ENCODE measurements at places on chromosomes 7 and 10.

DNA sequence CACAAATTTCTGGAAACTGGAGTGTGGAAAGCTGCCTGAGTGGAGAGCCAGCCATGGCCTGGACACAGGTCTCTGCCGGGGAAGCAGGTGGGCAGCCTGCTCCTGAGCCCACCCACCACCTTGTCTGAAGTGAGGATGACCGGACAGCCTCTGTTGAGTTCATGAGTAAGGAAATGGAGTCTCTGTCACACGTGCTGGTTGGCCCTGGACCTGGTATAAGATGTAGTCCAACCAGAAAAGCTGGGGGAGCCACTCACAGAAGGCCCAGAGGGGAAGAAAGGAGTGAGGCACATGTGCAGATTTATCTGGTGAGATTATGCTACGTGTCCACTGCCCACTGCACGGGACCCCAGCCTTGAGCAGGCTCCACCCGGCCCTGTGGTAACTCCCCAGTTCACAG is 383.5 kb downstream of the GRID1 start:
- no peak for DNase-seq

- no peak for DNase-seq
Observed at GRCh38 chr7:151705636-151706276, 171.2 kb downstream of the PRKAG2 start.

DNA sequence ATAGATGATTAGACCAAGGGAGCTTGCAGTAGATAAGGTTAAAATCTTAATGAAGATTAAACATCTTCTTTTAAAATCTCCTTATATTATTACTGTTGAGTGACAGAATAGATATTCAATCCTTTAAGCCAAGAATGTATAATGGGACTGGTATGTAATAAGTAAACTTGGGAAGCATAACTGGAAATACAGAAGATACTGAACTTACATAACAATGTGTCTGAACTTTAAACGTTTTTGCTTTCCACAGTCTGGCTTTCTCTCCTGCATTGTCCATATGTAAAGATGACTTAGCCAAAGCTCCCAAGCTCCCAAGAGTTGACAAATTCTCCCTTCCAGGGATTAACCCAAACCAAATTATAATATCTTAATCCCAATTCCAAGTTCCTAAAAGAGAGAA is 129.8 kb downstream of the KCND2 start:
- DNase-seq, result no peak

- DNase-seq, result no peak
Observed at GRCh38 chr7:143967398-143967797, 12.8 kb downstream of the OR2F1 start.

GRCh38 chr10:103512591-103513379 is 19.3 kb downstream of the NEURL1 start:
- DNase-seq, result no peak

DNA sequence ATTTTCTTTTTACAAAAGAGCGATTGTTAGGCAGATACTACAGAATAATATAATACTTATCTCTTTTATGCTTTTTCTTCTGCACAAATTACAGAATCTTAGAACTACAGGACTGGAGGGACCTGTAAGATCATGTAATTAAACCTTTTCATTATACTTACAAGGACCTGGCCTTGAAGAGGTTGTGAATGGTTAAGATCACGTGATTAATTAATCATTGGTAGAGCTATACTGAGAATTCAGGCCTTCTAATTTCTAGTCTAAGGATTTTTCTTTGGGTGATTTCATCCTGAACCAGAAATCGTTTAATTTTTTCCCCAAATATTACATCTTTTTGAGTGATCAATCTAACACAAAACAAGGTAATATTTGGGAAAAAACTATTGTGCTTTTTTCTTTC is 163.8 kb upstream of the SLC26A5 start:
- DNase-seq, result no peak

DNA sequence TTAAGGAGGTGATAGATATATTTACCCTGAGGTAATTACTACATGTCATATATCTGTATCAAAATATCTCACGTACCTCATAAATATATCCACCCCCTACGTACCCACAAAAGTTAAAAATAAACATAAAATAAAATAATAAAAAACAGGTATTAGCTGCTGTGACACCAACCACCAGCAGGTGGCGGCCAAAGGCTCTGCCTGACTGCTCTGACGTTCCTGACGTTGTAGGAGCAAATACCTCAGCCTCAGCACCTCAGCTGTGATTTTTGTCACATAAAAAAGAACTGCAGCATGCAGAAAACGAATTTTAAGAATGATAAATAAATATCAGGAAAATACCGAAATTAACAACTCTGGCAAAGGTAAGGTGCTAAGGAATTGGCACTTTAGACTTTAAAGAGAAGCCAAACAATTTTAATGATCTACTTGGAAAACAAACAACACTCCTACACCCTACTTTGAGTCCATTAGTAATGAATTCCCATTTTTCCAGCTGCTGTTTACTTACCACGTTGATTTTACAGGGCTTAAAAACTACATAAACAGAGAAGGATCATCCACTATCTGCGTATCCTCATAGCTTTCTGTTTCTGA is 125.4 kb upstream of the TARP start:
- DNase-seq, result peak; percentile 16

- no peak for DNase-seq
Observed at GRCh38 chr7:42479452-42479815, 242.4 kb upstream of the GLI3 start.

DNA sequence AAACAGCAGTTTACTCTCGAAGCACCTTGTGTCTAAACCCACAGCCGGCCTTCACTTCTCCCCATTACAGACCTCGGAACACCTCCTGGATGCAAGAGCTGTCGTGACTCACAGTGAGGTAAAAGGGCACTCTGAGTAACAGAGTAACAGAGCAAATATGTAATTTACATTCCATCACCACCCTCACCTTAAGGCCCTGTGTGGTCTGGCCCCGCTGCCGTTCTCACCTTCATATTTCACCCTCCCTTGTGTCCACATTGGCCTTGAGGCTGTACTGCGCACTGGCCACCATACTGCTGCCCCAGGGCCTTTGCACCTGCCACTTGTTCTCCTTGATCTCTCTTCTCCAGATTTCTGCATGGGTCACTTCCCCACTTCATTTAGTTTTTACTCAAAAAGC is 12.6 kb downstream of the FFAR4 start:
- DNase-seq, result no peak

- DNase-seq, result no peak
Observed at GRCh38 chr10:123150271-123150985, 2.5 kb downstream of the HMX2 start.

DNA sequence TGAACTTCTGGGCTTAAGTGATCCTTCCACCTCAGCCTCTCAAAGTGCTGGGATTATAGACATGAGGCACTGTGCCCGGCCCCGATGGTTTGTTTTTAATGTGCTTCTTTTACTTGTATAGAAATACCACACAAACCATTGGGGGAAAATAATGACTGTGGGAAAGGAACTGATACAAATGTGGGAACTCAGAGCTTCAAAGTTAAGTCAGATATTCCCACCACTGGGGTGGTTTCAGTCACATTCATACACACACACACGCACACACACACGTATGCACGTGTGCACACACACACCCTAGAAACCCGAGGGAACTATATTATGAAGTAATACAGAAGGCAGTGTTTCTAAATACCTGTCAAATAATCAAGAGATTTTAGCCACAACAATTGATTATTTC is 17.0 kb downstream of the CPA4 start:
- no peak for DNase-seq

- DNase-seq, result no peak
Observed at GRCh38 chr7:41930538-41931262, 227.8 kb upstream of the INHBA start.

- no peak for DNase-seq
Observed at GRCh38 chr7:123734498-123734897, 14.3 kb downstream of the WASL start.

- no peak for DNase-seq
Observed at GRCh38 chr10:110222641-110223297, 15.4 kb downstream of the MXI1 start.

- no peak for DNase-seq
Observed at GRCh38 chr10:81179805-81180452, 642.2 kb downstream of the SH2D4B start.

GRCh38 chr10:51617576-51618235 is 81.7 kb downstream of the CSTF2T start:
- no peak for DNase-seq

DNA sequence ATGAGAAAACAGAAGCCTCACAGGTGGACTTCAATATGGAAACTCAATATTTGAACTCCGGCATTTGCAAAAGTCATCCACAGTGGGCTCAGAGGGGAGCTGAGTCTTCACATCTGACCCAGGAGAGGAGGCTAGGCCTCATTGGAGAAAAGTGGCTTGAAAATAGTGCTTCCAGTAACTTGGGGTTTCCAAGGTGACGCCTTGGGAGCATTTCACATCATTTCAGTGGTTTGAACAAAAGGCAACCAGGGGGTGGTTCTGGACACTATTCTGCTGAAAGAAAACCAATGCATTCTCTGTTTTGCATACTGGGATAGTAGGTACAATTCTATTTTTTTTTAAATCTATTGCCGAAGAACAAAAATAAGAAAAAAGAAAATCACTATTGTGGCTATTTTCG is 599.2 kb upstream of the POM121L12 start:
- no peak for DNase-seq

- DNase-seq, result no peak
Observed at GRCh38 chr10:34780818-34781380, 34.2 kb downstream of the PARD3 start.

- DNase-seq, result no peak
Observed at GRCh38 chr10:59913547-59914237, 7.3 kb upstream of the CCDC6 start.

GRCh38 chr7:36659172-36659516 is 65.2 kb downstream of the AOAH start:
- no peak for DNase-seq

GRCh38 chr10:18044976-18045720 is 93.4 kb downstream of the SLC39A12 start:
- DNase-seq, result no peak

DNA sequence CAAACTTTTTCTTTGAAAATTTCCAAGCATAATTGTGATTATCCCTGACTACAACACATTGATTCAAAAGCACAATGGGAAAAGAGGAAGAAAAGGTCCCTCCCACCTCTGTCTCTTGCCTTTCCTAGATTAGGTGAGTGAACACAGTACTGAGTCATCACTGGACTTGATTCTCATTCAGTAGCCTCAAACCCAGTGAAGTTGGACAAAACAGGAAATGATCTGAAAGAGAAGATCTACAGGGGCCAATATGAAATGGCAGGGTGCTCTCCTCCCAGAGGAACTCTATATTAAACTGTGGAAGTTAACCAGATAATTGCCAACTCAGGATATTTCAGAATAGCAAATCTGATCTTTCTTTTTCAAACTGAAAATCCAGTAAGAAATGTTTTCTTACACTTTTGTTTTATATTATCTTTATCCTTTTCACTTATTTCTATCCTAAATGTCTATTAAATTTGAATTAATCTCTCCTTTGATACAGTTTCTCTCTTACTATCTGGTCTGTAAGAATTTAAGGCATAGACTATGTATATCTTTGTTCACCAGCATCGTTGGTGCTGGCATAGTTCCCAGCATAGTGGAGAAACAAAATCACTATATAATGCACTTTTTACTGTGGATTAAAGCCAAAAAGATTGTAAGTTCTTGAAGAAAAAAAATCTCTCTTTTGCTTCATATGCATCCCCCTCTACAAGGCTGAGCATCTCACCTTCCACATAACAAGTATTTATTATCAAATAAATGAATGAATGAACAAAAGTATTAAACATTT is 41.4 kb upstream of the IKZF1 start:
- no peak for DNase-seq

- DNase-seq, result no peak
Observed at GRCh38 chr10:72389716-72390115, 35.0 kb upstream of the DNAJB12 start.

- no peak for DNase-seq
Observed at GRCh38 chr10:130427216-130427722, 291.1 kb downstream of the GLRX3 start.

DNA sequence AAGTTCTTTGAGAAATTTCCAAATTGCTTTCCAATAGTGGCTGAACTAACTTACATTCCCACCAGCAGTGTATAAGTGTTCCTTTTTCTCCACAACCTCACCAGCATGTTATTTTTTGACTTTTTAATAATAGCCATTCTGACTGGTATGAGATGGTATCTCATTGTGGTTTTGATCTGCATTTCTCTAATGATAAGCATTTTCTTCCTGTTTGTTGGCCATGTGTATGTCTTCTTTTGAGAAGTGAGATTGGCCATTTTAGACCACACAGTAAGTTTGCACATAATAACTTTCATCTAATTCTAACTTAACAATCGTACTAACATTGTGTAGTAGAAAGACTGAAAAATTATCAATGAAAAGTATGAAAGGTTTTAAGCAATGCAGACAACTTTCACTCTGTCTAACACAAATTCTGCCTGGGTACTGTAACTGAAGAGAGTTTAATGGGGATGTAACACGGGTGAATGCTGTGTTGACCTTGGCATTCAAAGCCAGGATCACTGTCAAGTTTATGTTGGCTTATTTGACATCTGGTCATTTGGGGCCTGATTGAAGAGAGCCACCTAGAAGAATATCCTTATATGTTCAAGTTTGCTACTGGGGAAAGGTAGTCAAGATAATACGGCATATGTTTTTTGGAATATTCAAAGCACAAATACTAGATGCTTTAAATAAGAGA is 50.4 kb downstream of the FAM171A1 start:
- no peak for DNase-seq

DNA sequence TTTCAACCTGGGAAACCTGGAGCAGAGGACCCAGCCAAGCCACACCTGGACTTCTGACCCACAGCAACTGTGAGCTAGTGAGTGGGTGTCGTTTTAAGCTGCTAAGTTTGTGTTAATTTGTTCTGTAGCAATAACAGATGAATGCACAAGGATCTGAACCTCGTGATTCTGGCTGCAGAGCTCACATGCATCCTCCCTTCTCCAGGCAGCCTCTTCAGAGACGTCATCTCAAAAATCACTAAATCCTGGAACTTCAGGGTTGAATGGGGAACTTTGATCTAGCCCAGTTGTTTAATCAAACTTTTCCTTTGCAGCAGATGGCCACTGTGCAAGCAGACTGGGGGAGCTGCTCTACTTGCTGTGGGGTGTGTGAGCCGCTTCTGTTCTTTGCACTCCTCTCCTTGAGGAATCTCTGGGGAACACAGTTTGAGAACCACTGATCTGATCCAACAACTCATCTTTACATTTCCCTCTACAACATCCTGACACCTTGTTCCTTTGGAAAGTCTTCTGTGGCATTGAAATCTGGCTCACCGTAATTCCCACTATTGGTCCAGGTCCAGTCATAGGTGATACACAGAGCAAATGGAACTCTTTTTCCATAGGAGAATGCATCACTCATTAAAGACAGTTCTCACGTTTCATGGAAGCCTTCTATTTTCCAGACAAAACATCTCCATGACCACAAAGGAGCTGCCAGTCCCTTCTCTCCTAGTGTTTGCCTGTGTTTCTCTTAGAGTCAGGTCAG is 90.3 kb downstream of the CHN2 start:
- DNase-seq, result no peak

- no peak for DNase-seq
Observed at GRCh38 chr10:11379771-11380170, 231.7 kb downstream of the USP6NL start.

Data from nucleus accumbens (tissue), 56 donors.